ENCODE measurements at places on chromosomes 3 and 15.

- no peak for DNase-seq
Measured at GRCh38 chr3:123444023-123444422, 4.9 kb downstream of the ADCY5 start.

GRCh38 chr15:66017792-66018487 is 148.6 kb downstream of the RAB11A start:
- DNase-seq: no peak

GRCh38 chr3:111244760-111245159 is 173.1 kb downstream of the NECTIN3 start:
- no peak for DNase-seq

DNA sequence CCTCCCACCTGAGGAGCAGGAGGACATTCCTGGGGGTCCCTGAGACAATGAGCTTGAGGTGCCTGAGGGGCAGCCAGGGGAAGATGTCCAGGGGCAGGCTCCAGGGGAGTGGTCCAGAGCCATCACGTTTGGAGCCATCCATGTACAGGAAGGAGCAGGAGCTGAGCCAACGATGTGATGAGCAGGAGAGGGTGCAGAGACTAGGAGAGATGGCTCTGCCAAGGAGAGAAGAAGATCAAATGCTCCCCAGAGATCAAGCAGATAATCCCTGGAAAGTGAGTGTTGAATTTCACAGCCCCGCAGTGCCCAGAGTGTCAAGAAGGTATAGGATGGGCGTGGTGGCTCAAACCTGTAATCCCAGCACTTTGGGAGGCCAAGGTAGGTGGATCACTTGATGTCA is 97.8 kb upstream of the HERC1 start:
- peak; percentile 8 for DNase-seq

DNA sequence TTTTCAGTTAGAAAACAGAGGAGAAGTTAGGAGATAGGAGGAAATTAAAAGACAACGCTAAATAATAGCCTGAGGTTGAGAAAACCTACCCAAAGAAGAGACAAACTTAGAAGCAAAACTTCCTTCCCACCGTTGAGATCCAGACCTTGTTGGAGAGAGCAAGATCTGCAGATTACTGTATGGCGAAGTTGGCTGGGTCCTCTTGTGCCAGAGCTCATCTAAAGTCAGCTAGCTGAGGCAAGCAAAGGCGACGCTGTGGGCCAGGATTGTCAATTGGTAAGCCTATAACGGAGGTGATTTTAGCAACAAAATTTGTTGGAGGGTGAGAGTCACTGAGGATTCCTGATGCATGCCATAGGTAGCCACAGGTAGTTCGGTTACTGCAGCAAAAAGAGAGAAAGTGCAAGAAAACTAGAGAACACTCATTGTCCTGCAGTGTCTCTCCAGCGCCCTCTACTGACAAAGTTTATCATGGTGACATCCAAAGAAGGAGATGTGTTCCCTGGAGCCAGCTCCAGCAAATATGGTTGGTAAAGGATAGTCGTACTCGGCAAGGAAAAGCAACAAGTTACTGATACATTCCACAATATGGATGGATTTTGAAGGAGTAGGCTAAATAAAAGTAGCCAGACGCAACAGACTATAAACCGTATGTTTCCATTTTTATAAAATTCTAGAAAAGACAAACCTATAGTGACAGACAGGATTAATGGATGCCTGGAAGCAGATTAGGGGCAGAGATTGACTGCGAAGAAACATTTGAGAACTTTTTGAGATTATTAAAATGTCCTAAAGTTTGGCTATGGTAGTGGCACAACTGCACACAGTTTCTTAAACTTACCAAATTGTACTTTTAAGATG is 9.8 kb upstream of the OR5K4 start:
- DNase-seq: no peak

DNA sequence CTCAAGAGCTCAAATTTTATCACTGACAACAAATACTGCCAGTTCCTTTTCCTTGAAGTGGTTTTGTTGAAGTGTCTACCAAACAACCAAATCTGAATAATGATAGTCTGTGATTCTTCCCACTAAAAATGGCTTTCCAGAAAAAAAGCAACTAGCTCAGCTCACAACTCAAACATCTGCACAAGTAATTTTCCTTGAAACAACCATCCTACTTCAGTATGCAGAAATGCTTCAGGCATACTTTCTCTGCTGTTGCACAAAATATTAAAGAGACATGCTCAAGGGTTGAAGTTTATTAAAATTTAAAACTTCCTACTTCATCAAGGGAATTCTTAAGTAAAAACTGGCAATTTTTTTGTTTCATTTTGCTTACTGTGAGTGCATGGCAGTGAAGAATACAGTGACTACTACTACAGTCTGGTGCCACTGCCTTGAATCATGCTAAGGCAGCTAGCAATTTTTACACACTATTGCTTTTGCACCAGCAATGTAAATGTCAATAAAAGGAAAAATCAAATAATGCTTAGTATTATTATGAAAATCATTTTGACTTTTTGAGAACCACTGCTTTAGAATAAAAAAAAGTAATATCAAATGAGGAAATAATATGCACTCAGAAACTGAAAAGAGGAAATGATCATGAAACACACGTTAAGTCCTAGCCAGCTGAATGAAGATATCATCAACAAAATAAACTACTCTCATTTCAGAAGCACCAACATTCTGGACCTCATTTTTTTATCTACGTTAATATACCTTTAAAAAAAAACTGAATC is 33.6 kb downstream of the VPS13C start:
- no peak for DNase-seq

DNA sequence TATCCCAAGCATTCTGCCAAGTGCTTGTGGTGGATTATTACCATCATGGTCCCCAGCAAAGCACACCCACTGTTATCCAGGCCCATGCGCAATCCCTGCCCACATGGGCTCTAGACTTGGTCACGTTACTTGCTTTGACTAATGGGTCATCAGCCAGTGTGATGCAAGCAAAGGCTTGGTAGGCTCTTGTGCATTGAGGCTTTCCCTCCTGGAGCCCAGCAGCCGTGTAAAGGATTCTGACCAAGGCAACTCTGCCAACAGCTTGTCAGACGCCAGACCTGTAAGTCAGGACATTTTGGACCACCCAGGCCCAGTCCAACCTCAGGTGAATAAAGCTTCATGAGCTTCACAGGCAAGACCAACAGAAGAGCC is 93.9 kb downstream of the ABHD5 start:
- no peak for DNase-seq

DNA sequence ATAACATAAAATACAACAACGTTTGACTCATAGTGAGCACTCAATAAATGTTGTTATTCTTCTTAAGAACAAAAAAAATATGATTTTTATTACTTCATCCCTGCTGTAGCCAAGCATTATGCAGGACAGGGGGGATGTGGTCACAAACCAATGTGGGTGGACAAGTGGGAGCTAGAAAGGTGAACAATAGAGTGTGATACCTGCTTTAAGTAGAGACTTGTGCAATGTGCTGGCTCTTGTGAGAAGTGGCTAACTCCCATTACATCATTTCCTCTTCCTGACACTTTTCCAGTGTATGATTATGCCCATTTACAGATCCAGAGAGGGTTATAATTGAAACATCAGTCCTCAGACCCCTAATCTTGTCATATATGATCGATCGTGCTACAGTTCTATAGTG is 193.6 kb downstream of the UBE2E2 start:
- DNase-seq: no peak

GRCh38 chr3:127667119-127667681 is 5.6 kb upstream of the ABTB1 start:
- DNase-seq: no peak

DNA sequence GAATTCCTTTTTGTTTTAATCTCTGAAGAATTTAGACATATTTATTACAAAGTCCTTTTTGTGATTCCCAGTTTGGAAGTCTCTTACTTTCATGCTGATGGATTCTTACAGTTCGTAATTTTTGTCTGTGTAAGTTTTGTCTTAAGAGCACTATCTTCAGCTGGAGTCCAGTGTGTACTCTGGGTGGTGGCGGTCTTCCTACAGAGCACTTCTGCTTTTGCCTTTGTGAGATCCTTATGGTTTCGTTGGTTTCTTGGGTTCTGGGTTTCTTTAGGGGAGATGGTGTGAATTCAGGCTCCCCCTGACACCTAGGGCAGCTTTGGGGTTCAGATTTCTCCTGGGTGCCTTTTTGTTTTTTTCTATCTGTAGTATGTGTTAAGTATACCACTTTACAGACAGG is 45.3 kb downstream of the PLS1 start:
- DNase-seq: no peak

DNA sequence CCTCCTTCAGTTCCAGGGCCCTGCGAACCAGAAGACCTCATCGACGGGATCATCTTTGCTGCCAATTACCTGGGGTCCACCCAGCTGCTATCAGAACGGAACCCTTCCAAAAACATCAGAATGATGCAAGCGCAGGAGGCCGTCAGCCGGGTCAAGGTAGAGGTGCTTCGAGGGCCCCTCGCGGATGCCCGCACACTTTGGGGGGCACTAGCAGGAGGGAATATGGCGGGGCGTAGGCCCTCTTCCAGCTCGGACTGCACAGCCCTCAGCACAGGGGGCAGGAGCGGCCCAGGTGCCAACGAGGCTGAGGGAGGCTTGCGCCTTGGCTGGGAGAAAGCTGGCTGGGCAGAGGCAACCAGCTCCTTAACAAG is 176.6 kb downstream of the NSMCE3 start:
- peak; percentile 53 for DNase-seq

GRCh38 chr15:74041311-74041756 is 41.0 kb downstream of the GOLGA6A start:
- DNase-seq: no peak

- DNase-seq: no peak
Measured at GRCh38 chr3:33146791-33147445, 33.1 kb downstream of the CRTAP start.

DNA sequence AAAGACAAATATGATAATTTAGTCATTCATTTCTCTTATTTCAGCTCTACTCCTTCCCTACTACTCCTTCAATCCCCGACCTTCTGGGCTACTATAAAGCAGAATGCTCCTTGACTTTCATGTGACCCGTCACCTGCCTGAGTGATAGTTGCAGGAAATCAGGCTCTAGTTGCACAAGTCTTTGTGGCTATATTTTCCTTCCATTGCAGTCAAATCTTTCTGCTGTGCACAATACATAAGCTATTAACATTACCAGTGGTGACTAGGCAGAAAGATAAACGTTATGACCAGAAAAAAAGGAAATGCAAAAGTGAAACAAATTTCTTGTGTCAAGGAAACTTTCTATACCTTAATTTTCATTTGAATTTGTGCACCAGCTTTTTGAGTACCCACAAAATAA is 2.3 kb downstream of the SUCNR1 start:
- no peak for DNase-seq

- DNase-seq: no peak
Measured at GRCh38 chr3:193773266-193774220, 180.5 kb downstream of the OPA1 start.

DNA sequence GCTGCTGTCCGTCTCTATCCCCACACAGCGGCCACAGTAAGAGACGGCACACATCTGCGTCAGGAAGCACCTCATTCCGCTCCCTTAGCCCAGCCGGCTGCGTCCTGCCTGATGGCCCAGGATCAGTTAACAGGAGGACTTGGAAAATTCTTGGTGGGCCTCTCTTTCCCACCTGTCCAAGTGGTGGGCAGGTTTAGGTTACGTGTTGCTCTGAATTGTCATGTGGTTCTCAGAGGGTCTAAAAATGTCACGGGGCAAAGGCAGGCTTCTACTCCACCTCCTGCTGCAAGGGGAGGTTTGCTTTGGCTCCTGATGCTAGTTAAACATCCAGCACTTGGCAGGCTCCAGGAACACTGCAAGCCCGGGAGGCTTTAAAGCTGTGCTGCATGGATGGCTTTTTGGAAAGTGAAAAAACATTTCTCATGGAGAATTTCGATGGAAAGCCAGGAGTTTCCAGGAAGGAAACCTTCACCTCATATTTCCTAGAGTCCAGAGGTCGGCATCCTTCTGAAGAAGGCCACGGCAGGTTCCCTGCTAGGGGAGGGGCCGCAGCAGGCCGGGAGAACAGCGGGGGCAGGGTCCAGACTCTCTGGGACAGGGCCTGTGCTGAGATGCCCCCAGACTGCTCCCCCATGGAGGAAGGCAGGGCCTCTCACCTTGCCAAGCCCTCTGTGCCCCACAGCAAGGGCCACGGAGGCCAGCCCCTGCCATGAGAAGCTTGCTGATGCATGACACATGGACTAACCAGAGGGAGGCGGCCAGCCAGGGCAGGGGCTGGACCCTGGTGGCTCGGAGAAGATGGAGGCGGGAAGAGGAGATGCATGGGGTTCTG is 10.8 kb downstream of the CTSH start:
- DNase-seq: no peak

DNA sequence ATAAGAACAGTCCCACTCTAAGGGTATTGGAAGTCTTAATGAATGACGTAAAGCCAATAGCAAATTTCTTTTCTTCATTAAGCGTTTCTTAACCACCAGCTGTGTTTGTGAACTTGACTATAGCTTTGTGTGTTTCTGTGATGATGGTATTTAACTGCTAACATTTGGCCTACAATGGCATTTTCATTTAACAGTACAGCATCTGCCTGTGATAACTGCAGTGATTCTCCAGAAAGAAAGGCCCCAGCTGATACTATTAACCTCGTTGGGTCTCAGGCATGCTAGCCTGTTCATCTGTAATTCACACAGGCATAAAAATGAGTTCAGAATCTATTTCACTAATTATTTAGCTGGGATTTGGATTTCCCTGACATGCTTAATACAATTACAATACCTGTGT is 121.9 kb downstream of the NECTIN3 start:
- DNase-seq: no peak

DNA sequence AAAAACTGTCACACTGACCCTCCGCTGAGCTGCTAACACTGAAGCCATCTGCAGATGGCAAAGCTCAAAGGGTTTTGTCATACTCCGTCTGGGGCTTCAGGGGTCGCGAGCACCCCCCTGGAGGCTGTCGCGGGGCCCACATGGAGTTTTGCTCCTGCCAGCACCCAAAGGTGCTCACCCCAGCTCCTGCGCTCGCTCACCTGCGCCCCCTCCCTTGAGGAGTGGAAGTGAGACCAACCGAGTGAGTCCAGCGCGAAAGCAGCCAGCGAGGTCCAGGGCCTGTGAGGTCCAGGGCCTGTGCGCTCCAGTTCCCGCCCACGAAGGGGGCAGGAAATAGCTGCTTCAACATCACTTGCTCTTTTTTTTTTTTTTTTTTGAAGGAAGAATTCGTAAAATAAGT is 208.5 kb downstream of the ROBO2 start:
- no peak for DNase-seq

GRCh38 chr3:133943639-133944141 is 48.0 kb upstream of the RAB6B start:
- DNase-seq: peak; percentile 56

GRCh38 chr15:68418611-68419161 is 13.3 kb downstream of the ITGA11 start:
- DNase-seq: no peak

- peak; percentile 2 for DNase-seq
Measured at GRCh38 chr3:38600551-38600950, 48.9 kb downstream of the SCN5A start.

DNA sequence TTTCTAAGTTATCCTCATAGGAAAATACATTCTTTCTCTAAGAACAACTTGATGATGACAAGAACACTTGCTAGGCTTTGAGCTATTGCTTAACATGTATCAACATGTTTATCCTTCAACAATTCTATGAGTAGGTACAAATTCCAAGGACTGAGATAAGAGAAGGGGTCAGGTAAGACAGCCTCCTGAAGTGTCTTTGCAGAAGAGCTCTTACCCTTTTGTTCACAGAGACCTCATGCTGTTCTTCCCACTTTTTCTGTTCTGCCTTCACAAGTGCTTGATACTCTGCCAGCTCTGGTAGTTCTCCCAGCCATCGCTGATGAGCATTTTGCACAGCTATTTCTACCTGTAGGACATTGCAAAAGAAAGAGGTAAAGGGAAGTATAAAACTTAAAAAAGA is 50.9 kb downstream of the CEP152 start:
- no peak for DNase-seq
